ENCODE measurements at places on chromosomes 3 and 15. TPM values are rescaled to one million over a fixed set of nuclear protein-coding genes. Genes with fewer than 3 reads are reported as not detected.

GOLGA8K gene
- 0.89 TPM for total RNA-seq

TRA2B gene
- 336 TPM for total RNA-seq

WNT7A gene
- total RNA-seq = 12.2 TPM

EPHB3 gene
- 4.0 TPM for total RNA-seq

SLC22A13 gene
- total RNA-seq = 0.27 TPM

GOLGA8J gene
- not detected for total RNA-seq

P2RY1 gene
- 16.1 TPM for total RNA-seq

FOXB1 gene
- total RNA-seq = not detected

ISLR2 gene
- under 0.01 TPM for total RNA-seq

GLDN gene
- total RNA-seq = 38.2 TPM

STX19 gene
- total RNA-seq = not detected

ZIC1 gene
- total RNA-seq = not detected

SCAANT1 gene
- not detected for total RNA-seq

TPRG1 gene
- total RNA-seq = 28.1 TPM
